ENCODE measurements at places on chromosomes 2 and 18. TPM values are rescaled to one million over a fixed set of nuclear protein-coding genes. Genes with fewer than 3 reads are reported as not detected.

DNA sequence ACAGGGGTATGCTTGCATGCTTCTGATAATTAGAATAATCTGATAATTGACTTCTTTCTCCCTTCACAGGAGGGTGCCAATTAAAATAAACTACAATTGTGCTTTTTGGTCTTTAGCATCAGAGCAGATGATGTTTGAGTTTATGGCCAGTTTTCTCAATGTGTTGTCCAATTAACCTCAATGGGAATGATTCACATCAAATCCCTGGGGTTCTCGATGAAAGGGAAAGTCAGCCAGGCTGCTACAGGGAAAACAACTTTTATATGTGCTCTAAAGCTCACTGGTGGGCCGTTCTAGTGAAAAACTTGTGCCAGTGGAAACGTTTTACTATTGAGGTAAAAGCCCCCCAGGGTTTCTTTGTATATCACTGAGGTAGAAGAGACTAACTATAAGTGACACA is 887.3 kb upstream of the CRIM1 start:
- no peaks in the 10 kb centered on the region for H3K27me3 ChIP-seq
- H3K27ac ChIP-seq = no peak overlapping the region
- no peaks in the 10 kb centered on the region for H3K4me1 ChIP-seq
- no peak overlapping the region for H3K4me3 ChIP-seq

- no peaks in the 10 kb centered on the region for H3K27me3 ChIP-seq
- peaks cover 7% of the 10 kb centered on the region for H3K4me1 ChIP-seq
- no peak overlapping the region for H3K4me3 ChIP-seq
Measured at GRCh38 chr18:58615140-58616132, 13.5 kb downstream of the ALPK2 start.

- H3K27me3 ChIP-seq = no peaks in the 10 kb centered on the region
- DNase-seq = no peak
- H3K36me3 ChIP-seq = no peaks in the 10 kb centered on the region
- no peak overlapping the region for H3K4me3 ChIP-seq
Measured at GRCh38 chr18:64103986-64104385, 44.9 kb downstream of the LINC00305 start.

- no peak overlapping the region for H3K4me3 ChIP-seq
- H3K36me3 ChIP-seq = no peaks in the 10 kb centered on the region
- H3K4me1 ChIP-seq = no peaks in the 10 kb centered on the region
- H3K27me3 ChIP-seq = no peaks in the 10 kb centered on the region
Measured at GRCh38 chr2:61554604-61555003, 16.4 kb upstream of the XPO1 start.

DNA sequence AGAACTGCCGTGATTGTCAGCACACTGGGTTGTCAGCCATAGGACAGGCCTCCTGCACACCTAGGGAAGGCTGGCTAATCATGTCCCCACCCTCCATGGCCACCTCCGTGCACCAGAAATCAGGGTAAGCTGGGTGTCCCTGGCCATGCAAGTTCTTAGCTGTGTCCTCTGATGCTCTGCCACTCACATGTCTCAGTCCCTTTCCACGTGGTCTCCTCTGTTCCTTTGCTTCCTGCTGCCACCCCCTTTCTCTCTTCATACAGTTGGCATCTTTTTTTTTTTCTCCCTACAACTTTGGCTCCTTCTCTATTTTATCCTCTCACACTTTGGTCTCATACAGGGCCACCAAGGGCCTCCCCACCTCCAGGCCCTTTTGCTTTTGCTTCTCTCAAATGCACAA is 153.7 kb downstream of the TPGS2 start:
- no peaks in the 10 kb centered on the region for H3K4me1 ChIP-seq
- DNase-seq = no peak
- H3K27me3 ChIP-seq = no peaks in the 10 kb centered on the region
- no peaks in the 10 kb centered on the region for H3K36me3 ChIP-seq

DNA sequence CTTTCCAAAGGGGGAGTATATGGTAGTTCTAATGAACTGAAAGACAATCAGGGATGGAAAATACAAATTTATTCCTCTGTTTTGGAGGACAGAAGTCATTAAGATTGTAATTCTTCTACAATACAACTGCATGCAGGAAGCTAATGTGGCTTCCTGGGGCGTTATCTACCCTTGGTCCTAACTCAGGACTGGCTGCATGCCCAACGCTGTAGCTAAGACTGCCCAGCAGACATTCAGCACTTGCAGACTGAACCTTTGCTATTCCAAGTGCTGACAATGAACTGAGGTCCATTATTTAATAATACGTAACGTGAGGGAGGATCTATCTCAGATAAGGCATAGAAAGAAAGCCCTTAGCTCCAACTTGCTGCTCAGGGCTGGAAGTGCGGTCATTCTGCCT is 53.2 kb downstream of the ZAP70 start:
- no peaks in the 10 kb centered on the region for H3K4me1 ChIP-seq
- H3K27ac ChIP-seq = no peak overlapping the region
- no peaks in the 10 kb centered on the region for H3K27me3 ChIP-seq
- no peak for DNase-seq

DNA sequence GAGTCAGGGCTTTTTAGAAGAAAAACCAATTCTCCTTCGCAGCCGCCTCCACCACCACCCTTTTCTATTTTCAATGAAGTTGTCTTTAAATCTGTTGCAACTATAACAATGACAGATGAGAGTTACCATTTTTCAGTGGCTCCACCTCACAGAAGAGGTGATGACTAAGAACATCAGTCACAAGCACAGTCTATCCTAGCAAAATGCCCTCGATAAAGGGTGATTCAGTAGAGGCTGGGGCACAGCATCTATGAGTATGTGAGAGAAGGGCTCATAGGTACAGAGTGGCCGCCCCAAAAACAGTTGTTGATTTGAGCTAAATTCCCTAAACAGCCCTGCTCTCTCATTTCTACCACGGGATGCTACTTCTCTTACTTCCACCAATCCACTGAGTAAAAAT is 310.8 kb upstream of the MGAT5 start:
- no peak overlapping the region for H3K27ac ChIP-seq
- H3K4me1 ChIP-seq = no peaks in the 10 kb centered on the region
- H3K27me3 ChIP-seq = no peaks in the 10 kb centered on the region

- DNase-seq = no peak
- no peaks in the 10 kb centered on the region for H3K27me3 ChIP-seq
- H3K4me1 ChIP-seq = peaks cover 23% of the 10 kb centered on the region
Measured at GRCh38 chr2:85409845-85410583, at the start of gene CAPG. Gene CAPG (minus strand): TSS chr2:85410366. CDS start chr2:85402145, 8,221 bp downstream.

Gene AQP12A
- total RNA-seq = not detected

GRCh38 chr2:26681656-26682055 is 10.9 kb upstream of the KCNK3 start:
- H3K27me3 ChIP-seq = no peaks in the 10 kb centered on the region
- H3K4me3 ChIP-seq = no peak overlapping the region
- peak; percentile 25 for DNase-seq
- H3K27ac ChIP-seq = no peak overlapping the region
- peaks cover 12% of the 10 kb centered on the region for H3K4me1 ChIP-seq

Gene TRIB2
- 50.0 TPM for total RNA-seq

Data from sigmoid colon (tissue), 7 donors.